Upper lobe of right lung (tissue), 1 donor: ENCODE measurements at places on chromosomes 4 and X. TPM values are rescaled to one million over a fixed set of nuclear protein-coding genes. Genes with fewer than 3 reads are reported as not detected.

Gene CPZ
- 6.7 TPM for total RNA-seq

Gene RTL9
- total RNA-seq, result not detected

Gene UBQLN2
- 31.6 TPM for total RNA-seq

Gene KIAA1210
- not detected for total RNA-seq

Gene CPE
- 63.6 TPM for total RNA-seq

Gene BCORL1
- total RNA-seq, result 15.0 TPM

DNA sequence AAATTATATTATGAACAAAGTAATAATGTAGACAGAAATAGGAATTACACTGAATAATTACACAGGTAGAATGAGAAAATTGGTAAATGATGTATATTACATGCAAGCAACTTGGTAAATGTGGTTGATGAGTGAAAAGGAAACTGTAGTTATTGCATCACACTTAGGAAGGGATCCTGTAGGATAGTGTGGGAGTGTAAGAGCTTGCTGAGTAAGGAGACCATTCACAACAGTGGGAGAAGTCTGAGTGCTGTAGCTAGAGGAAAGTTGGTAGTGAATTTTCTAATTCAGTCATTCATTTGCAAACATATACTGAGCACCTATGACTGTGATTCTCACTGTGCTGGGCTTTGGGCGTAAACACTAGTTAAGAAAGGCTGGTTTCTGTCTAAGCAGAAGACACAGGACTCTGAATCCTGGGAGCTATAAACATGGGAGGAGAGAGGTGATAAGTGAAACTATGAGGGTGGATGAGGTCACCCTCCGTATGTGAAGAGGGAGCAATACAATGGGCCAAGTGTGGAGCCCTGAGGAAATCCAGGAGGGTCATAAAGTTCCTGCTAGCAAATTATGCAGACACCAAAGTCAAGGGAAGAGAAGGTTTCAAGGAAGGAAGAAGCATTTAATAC, 14.2 kb upstream of the CPE start:
- no peak overlapping the region for H3K4me3 ChIP-seq
- H3K27me3 ChIP-seq, result no peaks in the 10 kb centered on the region
- H3K27ac ChIP-seq, result no peak overlapping the region
- no peaks in the 10 kb centered on the region for H3K36me3 ChIP-seq

DNA sequence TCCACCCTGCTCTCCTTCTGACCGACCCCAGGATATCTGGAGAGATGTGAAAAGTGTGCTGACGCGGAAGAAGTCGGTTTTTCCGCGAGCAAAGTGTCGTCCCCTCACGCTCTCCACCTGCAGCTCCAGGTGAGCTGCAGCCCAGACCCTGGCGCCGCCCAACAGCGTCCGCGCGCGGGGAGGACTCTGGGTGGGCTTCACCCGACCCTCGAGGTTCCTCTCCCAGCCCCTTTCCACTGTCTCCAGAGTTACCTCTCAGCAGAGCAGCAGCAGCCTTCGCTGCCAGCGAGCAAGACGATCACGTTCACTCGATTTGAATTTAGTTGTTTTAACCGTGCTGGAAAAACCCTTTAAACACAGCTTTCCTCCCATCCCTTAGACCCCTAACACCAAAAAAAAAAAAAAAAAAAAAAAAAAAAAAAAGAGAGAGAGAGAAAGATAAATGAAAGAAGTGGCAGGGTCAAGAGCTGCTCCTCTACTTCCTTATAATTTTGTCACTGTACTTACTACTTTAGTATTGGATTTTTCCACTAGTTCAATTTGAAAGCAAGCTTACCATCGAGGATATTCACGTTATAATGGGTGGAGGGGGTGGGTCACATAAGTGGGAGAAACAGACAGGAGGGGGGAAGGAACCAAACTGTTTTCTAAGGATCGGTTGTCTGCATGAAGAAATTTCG, 758 bp upstream of the NR3C2 start:
- H3K4me3 ChIP-seq, result peak overlapping the region; percentile 94
- DNase-seq, result no peak
- H3K27me3 ChIP-seq, result no peaks in the 10 kb centered on the region
- no peaks in the 10 kb centered on the region for H3K36me3 ChIP-seq

- no peak overlapping the region for H3K4me3 ChIP-seq
- H3K27ac ChIP-seq, result no peak overlapping the region
- no peaks in the 10 kb centered on the region for H3K27me3 ChIP-seq
- H3K4me1 ChIP-seq, result no peaks in the 10 kb centered on the region
- no peaks in the 10 kb centered on the region for H3K36me3 ChIP-seq
These were observed 50.3 kb downstream of the MED28 start for GRCh38 chr4:17664755-17665154.

DNA sequence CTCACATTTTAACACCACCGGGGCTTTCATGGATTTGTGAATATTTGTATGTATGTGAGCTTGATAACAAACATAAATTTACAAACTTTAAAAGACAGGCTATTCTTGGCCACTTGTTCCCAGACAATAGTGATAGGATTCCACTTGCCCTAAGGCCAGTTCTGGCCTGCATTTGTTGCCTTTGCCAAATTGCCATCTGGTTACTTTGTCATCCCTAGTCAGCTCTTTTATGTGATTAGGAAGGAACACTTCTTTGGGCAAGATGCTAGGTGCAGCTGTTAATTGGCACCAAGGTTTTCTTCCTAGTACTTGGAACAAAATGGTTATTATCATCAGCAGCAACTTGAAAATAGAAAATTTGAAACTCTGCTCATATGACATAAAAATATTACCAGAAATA, 63.3 kb downstream of the CCSER1 start:
- no peak overlapping the region for H3K27ac ChIP-seq
- DNase-seq, result no peak
- H3K27me3 ChIP-seq, result no peaks in the 10 kb centered on the region
- no peaks in the 10 kb centered on the region for H3K4me1 ChIP-seq

DNA sequence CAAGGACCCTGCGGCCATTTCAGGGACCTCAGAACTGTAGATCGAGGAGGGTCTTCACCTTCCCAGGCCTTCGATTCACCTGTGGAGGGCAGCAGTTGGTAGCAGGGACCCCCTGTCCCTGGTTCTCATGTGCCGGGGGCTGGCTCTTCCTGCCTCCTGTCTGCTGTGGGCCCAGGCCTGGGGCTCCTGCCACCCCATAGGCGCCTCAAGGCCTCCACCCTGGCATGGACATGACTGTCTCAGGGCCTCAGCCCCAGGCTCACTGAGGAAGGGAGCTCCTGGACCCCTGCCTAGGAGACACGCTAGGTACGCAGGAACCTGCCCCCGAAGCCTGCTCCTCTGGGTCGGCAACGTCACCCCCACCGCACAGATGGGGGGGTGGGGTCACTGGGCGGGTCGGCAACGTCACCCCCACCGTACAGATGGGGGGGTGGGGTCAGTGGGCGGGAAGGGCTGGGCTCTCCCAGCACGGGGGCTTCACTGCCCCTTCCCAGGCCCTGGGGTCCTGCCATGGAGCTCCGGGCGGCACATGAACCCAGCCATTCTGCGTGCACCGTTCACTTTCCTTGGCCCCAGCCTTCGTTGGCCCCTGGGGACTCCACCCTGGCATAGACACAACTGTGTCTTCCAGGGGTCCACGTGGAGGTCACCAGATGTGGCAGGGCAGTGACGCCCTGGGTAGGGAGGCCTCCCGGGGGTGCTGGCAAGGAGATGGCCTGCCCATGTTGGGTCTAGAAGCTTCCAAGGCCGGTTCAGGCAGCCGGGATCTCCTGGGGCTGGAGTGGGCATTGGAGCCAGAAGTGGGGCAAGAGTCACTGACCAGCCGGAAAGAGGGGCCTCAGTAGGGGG, 3.5 kb upstream of the HGFAC start:
- H3K27ac ChIP-seq, result no peak overlapping the region
- peaks cover 2% of the 10 kb centered on the region for H3K4me1 ChIP-seq
- H3K36me3 ChIP-seq, result no peaks in the 10 kb centered on the region
- H3K4me3 ChIP-seq, result no peak overlapping the region

DNA sequence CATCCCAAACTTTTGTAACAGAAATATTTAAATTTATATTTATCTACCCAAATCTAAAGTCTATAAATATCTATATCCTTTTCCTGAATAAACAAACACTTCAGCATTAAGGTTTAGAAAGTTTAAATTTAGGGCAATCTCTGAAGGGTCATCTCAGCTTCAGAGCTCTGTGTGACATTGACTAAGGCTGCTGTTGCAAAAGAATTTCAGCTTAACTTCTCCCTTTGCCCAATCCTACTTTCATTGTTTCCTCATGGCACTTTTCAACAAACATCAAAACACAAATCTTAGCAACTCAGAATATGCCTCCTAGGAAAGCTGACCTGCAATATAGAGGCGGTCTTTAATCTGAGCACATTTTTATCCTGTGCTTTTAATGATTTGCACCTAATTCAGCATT, 79.7 kb upstream of the BANK1 start:
- H3K4me3 ChIP-seq, result no peak overlapping the region
- H3K27me3 ChIP-seq, result no peaks in the 10 kb centered on the region
- H3K27ac ChIP-seq, result no peak overlapping the region
- no peaks in the 10 kb centered on the region for H3K36me3 ChIP-seq

- H3K36me3 ChIP-seq, result no peaks in the 10 kb centered on the region
- DNase-seq, result no peak
- no peaks in the 10 kb centered on the region for H3K27me3 ChIP-seq
- no peak overlapping the region for H3K4me3 ChIP-seq
- H3K4me1 ChIP-seq, result no peaks in the 10 kb centered on the region
These were observed 70.1 kb downstream of the SPANXN4 start for GRCh38 chrX:143095816-143096215.

- no peaks in the 10 kb centered on the region for H3K27me3 ChIP-seq
- no peak overlapping the region for H3K4me3 ChIP-seq
- no peaks in the 10 kb centered on the region for H3K4me1 ChIP-seq
- no peaks in the 10 kb centered on the region for H3K36me3 ChIP-seq
These were observed 30.8 kb upstream of the SCOC start for GRCh38 chr4:140342620-140343019.
